Activated B cell treated with CpG ODN at 0.5 μM for 24 hours (primary cell): ENCODE measurements at places on chromosomes 7 and 10. TPM values are rescaled to one million over a fixed set of nuclear protein-coding genes. Genes with fewer than 3 reads are reported as not detected.

DNA sequence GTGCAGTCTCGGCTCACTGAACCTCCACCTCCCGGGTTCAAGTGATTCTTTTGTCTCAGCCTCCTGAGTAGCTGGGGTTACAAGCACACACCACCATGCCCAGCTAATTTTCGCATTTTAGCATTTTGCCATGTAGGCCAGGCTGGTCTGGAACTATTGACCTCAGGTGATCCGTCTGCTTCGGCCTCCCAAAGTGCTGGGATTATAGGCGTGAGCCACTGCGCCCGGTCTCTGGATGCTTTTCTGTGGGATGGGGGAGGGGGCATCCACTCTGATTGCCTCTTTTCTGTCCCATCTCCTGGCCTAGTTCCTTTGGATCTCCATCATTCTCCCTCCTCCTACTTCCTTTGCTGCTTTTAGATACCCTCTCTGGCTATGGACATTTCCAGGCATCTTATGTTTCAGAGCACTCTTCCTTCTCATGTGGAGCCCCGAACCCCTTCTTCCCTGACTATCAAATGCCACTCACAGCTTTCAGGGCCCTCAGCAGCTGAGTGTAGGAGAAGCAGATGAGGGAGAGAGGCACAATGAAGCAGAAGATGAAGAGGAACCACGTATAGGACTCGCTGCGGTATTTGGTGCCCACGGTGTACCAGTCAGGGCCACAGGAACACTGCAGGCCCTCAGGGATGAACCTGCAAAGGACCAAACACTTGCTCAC, 1.4 kb downstream of the OPN1SW start:
- no peak for DNase-seq

GRCh38 chr10:131743190-131744151, 157.3 kb upstream of the PPP2R2D start:
- DNase-seq = peak; percentile 35

DNA sequence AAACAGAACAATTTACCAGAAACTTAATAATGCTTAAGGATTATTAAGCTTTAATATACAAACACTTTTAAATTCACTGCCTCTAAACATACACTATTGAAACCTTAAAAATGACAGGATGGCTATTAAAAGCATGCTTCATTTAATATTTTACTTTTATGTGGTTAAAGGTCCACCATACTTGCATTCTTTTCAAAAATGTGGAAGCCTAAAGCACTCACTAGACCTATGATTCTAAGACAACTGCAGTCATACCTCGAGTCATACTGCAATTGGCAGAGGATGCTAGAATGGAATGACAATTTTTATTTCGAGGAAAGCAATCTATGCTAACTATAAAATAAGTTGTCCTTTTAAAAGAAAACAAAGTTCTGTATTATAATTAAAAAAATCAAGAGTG, 85.3 kb downstream of the PIP4K2A start:
- no peak for DNase-seq

DNA sequence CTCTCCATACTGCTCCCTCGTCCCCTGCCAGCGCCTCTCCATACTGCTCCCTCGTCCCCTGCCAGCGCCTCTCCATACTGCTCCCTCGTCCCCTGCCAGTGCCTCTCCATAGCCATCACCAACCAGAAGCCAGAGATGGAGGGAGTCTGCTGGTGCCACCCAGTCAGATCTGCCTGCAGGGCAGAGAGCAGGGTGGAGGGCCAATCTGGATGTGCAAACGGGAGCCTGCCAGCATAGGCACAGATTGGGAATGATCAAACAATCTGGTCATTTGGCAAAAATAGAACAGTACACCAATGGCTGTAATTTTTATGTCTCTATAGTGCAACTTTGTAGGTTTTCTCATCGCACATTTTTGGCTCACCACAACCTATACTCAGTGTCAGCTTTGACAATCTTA, 76.9 kb upstream of the LRRC4 start:
- no peak for DNase-seq

GRCh38 chr10:14333606-14334005, 2.9 kb upstream of the FRMD4A start:
- DNase-seq = no peak

DNA sequence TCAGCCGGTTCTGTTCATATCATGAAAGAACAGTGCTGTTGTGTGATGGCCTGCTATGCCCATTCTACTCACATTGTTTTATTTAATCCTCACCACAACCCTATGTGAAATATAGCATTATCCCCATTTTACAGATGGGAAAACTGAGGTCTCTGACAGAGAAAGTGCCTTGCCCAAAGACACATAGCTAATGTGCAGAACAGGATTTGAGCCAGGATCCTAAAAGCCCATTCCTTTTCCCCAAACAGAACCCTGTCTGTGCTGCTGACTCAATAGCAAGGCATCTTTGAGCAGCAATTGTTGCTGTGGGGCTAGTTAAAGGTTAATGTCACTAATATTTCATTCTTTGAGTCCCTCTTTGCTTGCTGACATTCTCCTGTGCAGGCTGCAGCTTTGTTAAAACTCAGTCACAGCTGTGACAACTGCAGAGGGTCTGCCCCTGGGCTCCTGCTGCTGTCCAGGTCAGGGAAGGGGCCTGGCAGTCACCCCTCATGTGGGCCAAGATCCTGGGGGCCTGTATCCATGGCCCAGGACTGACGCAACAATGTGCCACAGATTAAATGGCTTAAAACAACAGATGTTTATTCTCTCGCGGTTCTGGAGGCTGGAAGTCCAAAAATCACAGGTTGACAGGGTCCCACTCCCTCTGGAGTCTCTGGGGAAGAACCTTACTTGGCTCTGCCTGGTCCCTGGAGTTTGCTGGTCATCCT, 40.4 kb downstream of the AFAP1L2 start:
- DNase-seq = no peak

DNA sequence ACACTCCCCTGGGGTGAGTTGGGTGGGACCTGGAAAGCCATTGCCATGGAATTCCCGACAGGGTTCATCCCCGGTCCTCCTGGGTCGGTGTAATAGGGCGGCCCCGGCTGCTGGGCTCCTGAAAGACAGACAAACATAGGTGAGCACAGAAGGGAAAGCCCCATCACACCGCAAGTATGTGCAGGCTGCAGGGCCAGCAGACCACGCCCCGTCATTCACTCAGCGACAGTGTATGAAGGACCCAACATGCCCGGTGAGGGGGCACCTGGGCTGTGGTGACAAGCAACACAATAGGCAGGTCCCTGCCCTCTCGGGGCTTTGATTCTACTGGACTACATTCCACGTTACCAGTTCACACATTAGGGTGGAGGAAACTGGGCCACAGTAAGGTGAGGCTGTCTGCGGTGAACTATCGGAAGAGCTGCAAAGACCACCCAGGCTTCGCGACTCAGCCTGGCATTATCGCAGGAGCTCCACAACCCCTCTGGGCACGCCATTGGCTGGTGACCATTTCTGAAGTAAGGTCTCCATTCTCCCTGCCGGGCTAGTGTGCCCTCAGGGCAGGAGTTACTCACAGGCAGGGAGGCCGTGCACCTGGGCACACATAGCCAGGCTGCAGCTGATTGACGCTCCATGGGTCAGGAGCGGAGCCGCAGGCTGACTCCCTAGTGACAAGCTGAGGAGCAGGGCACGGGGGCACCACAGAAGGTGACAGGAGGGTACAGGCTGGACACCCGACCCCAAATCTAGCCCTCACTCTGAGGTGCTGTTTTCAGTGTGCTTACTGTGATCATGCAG, 99.2 kb downstream of the VOPP1 start:
- DNase-seq = no peak

DNA sequence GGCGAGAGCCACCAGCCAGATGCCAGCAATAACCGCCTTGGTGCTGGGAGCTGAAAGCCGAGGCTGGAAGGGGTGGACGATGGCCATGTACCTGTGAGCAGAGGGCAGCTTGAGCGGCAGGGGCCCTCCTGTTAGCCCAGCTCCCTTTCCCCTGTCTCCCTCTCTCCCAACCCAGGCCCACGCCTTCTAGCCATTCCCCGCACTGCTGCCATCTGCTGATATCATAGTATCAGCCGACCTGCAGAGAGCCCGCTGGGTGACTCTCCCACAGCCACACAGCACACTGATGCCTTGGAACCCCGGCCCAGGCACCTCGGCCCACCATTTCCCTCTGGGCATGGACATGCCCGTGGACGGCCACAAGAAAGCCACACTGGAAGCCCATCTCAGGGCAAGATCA, 1.7 kb downstream of the TACR2 start:
- DNase-seq = no peak

DNA sequence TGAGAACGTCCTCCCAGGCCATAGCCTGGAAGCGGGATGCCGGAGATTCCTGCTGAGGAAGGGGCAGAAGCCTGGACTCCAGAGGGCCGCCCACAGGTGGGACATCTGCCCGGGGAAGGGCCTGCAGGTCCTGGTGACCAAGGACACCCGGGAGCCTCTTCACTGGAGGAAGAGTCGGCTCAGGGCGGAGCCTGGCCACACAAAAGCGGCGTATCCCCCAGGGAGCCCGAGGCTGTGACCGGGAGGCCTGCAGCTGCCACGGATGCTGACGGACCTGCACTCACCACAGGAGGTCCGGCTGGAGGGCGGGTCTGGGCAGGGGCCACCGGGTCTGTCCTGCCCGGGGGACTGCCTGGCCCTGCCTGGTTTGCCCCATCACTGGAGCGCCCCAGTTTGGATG, 15.5 kb upstream of the ADGRA1 start:
- no peak for DNase-seq

DNA sequence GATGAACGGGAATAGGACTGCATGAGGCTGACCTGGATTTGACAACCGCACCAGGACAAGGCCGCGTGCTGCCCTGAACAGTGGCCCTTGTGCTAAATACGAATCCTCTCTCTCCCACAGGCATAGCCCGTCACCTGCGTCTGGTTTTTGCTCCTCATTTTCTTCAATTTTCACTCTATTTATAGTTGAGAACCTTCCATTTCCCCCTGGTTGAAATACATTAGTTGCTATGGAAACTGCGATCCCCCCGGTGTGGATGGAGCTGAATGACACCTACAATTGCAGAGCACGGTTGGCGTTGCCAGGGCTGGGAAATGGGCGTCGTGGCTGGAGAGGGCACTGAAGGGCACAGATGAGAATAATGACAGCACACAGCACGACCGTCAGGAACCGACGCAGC, 158.6 kb upstream of the PITRM1 start:
- no peak for DNase-seq

- no peak for DNase-seq
Measured at GRCh38 chr7:103918631-103919271, 70.7 kb downstream of the RELN start.

- no peak for DNase-seq
Measured at GRCh38 chr7:29326864-29327263, 132.3 kb downstream of the CHN2 start.

GRCh38 chr7:43302211-43302711, 189.8 kb downstream of the HECW1 start:
- DNase-seq = no peak

DNA sequence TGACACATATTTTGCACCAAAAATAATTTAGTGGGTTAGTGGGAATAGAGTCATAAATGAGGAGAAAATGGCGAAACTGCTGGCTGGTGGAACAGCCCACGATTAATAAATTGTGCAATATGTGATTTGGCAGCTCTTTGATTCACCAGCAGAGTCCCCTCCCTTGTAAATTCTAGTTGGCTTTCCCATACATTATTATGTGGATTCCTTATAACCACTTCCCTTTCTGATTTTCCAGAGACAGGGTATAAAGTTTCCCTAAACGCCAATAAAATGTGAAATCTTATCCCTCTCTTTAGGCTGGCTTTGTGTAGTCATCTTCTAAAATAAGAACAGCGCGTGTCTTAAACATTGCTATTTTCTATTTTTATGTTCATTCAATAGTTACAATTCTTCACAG, 149.4 kb upstream of the FERD3L start:
- no peak for DNase-seq

DNA sequence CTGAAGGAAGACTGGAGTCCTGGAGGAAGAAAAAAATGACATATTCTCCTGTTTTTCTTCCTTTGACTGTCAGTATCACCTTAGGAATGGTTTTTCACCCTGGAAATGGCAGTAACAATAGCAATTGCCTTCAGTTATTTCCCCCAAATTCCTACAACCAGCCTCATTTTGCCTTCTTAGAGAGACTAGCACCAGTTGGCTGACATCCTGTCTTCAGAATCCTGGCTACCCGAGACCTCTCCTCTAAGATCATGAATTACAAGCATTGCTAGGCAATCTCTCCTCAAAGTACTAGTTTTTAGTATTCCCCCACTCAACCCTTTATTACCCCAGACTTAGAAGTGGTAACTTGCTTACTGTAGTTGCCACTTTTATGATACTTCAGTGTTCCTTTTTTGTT, 53.4 kb downstream of the TAS2R16 start:
- no peak for DNase-seq

GRCh38 chr7:34191771-34192479, 286.6 kb downstream of the BMPER start:
- no peak for DNase-seq

DNA sequence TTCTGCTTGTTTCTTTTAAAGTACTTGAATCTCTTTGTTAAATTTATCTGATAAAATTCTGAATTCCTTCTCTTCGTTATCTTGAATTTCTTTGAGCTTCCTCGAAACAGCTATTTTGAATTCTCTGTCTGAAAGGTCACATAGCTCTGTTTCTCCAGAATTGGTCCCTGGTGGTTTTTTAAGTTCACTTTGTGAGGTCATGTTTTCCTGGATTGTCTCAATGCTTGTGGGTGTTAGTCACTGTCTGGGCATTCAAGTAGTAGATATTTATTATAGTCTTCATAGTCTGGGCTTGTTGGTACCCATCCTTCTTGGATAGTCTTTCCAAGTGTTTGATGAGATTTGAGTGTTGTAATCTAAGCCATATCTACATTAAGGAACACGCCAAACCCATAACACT, 1060.6 kb downstream of the LRMDA start:
- DNase-seq = no peak

DNA sequence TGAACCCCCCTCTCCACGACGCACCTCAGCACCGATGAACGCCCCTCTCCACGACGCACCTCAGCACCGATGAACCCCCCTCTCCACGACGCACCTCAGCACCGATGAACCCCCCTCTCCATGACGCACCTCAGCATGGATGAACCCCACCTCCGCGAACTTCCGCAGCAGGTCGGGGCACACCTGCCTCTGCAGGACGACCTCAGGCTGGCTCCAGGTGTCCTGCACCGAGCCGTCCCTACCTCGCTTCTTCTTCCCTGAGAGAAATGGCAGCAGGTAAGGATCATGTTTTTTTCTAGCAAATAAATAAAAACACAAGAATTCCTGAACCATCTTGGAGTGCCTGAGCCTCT, 24.1 kb downstream of the CFAP46 start:
- DNase-seq = no peak

DNA sequence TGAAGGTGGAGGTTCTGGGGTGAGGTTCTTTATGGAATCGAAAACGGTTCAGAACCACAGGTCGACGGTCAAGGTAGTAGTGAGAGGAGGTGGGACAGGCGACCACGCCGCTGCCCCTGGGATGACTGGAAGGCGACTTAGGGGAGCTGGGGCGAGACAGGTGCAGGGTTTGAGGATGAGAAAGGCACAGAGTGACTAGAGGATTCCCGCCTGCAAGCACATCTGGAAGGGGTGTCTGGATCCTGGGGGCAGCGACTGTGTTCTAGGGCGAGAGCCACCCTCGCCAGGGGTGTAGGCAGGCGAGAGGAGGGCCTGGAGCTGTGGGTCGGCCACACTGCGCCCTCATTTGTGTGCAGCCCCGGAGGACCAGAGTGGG, 468 bp upstream of the IRF5 start:
- DNase-seq = no peak

Gene GATA3
- 0.34 and 0.53 TPM in 2 replicates for total RNA-seq

Gene SLC18A2
- total RNA-seq = not detected in 2 replicates

Gene C7orf57
- total RNA-seq = not detected in 2 replicates

Gene DPP6
- total RNA-seq = not detected in 2 replicates

Gene FAM170B
- total RNA-seq = not detected in 2 replicates

Gene KCNIP2
- 7.0 and 7.1 TPM in 2 replicates for total RNA-seq

Gene DUSP5
- 26.1 and 28.6 TPM in 2 replicates for total RNA-seq

Gene PNLIPRP1
- not detected in 2 replicates for total RNA-seq

Gene TUBAL3
- total RNA-seq = not detected in 2 replicates

Gene LIPK
- total RNA-seq = not detected in 2 replicates
